LoVo (cell line): ENCODE measurements at places on chromosomes 12 and 14.

DNA sequence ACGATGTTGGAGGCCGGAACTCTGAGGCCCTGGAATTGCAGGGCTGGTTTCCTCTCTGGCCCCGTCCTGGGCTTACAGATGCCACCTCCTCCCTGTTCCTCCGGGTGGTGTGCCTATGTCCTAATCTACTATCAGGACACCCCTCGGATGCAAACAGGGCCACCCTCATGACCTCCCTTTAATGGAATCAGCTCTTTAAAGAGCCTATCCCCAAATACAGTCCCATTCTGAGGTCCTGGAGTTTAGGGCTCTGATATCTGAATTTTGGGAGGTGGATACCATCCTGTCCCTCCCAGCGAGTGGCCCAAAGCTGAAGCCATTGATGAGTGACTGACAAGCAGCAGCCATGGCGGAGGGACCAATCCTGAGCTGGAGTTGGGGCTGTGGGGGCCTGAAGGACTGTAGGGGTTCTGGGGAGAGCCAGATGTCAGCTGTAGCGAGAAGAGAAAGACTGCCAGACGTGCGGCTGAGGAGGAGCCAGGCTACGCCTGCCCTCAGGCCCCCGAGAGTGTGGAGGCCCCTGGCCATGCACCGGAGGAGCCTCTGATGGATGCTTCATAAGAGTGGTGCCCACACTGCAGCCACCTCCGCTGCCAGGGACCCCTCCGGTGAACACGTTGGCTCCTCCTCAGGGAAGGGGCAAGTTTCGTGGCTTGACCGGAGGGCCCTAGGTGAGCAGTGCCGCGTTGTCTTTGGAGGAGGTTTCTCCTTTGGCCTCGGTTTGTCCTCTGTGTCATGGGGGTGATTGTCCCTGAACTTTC is 100.2 kb downstream of the KIF26A start:
- no peak for DNase-seq

GRCh38 chr12:72865921-72866320 is 593.8 kb downstream of the TRHDE start:
- no peak for DNase-seq

GRCh38 chr12:67237231-67237630 is 31.9 kb upstream of the CAND1 start:
- DNase-seq: no peak

- DNase-seq: no peak
Observed at GRCh38 chr14:30355431-30355913, 203.5 kb upstream of the G2E3 start.

DNA sequence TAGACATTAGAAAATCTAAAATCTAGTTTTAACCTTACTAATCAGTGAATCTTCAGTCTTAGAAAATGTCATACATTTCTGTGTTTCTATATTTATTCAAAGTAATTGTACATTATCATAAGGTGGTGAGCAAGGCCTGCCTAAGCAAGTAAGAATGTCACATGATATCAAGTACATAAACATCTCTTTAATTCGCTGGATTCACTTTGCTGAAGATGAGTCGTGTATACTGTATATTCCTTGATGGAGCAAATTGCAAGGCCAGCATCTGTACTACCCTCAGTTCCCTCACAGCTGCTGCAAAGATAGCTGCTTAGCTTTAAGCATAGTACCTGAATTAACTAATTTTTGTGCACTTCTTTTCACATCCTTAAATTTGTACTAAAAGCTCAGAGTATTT is 8.5 kb upstream of the AK7 start:
- DNase-seq: no peak

- DNase-seq: no peak
Observed at GRCh38 chr14:32950584-32950983, 11.9 kb downstream of the NPAS3 start.

GRCh38 chr12:125519026-125519651 is 453.9 kb downstream of the AACS start:
- no peak for DNase-seq

DNA sequence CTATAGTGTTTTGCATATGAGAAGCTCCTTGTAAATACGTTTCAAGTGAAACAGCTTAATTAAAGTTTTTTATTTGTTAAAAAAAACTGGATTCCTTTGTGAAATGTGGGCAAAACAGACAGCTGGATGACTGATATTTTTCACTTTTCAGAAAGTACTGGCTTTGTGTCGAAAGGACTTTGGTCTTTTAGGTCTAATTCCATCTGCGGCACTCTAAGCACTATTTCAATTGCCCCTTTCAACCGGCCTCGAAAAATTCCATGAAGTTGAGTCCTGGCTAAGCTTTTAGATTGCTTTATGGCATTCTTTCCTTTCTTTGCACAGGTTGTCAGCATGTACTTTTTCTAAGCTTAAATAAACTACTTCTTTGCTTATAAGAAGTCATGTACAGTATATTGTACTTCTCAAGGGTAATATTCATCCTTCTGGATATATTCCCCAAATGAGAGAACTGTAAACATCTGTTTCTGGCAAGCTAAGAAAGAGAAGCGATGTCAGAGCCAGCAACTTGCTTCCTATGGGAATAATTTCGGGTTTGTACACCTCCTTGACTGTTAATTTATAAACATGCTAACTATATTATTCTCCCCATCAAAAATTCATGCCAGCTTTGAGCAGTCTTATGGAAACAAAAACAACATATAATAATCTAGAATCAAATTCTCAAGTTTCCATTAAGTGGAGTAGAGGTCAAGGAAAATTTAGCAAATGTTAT is 611.3 kb downstream of the ETNK1 start:
- no peak for DNase-seq

GRCh38 chr12:120698665-120699064 is 11.6 kb upstream of the UNC119B start:
- no peak for DNase-seq

- peak; percentile 24 for DNase-seq
Observed at GRCh38 chr12:82359115-82359478, 768 bp downstream of the METTL25 start.

DNA sequence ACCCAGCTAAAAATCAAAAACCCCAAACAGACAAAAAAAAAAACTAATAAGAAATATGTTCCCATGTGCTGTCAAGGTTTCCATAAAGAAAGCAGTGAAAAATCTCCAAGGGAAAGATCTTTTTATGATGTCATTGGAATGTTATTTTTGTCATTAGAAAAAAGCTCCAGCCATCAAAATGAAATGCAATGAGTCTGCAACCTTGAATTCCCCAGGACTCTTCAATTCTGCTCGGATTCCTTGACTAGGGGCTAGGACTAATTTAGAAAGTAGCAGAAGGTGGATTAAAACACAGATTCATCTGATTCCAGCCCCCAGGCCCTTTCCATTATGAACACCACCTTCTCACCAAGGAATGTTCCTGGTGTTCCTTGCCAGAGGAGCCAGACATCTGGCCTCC is 6.0 kb upstream of the PCNX1 start:
- DNase-seq: no peak

DNA sequence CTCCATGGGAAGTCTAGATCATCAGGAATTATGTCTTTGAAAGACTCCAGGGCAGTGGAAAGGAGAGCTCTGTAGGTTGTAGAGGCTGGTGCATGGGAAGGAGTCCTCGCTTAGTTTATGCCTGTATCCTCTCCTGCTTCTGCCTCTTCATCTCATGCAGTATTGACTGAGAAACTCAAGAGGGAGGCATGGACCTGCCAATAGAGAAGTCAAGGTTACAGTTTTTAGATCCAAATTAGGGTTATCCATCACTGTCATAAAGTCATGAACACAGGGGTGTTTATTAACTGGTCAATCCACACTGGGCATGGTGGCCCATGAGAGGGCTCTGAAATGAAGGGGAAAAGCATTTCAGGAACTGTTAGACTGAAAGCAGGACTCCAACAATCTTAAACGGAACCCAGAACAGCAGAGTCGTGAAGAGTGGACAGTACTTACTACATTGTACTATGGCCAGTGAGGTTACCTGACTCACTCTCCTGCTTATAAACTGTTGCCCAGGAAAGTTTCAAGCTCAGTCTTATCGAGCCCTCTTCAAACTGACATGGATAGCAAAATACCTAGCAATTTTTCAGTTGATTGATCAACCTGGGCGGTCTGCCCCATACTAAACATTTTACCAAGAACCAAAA is 30.1 kb upstream of the DHRS7 start:
- DNase-seq: no peak

DNA sequence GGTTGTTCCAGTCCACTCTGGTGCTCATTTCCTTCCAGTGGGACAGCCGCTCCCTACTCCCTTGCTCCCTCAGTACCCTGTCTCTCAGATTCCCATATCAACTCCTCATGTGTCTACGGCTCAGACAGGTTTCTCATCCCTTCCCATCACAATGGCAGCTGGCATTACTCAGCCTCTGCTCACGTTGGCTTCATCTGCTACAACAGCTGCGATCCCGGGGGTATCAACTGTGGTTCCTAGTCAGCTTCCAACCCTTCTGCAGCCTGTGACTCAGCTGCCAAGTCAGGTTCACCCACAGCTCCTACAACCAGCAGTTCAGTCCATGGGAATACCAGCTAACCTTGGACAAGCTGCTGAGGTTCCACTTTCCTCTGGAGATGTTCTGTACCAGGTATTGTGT is 69.9 kb downstream of the RAD52 start:
- no peak for DNase-seq

GRCh38 chr12:4852308-4852707 is 57.4 kb upstream of the KCNA1 start:
- DNase-seq: no peak

GRCh38 chr12:3728686-3729085 is 24.2 kb downstream of the CRACR2A start:
- no peak for DNase-seq

DNA sequence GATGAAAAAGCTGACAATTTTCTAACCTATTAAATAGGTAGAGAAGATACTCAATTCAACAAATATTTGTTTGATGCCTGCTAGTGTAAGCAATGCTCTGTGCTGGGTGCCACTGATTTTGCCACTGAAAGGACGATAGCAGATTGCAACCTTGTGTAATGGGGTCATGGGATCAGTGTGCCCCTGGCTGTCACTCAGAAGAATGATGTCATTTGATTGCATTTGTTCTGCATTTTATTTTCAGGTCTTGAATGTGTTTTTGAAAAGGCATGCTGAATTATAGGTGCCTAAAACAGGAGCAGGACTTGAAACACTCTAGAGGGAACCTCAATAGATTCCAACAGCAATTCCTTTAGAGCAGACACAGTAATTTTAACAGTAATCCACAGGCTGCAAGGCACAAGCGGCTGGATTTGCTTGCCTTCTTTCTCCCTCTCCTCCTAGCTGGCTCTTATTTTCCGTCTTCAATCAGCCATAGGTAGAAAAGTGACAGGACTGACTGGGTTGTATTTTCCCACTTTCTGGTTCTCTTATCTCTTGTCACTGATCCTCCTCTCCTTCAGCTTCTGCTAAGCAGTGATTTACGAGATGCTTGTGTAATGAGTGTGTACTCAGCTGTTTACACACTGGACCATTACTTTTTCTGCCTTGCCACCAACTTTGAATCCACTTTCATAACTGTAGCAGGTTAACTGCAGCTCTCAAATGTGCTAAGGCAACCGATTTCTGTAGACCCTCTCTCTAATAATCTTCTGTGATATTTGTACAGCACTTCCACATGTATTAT is 4.1 kb downstream of the PLXNC1 start:
- DNase-seq: no peak

GRCh38 chr12:3279415-3279780 is 202.2 kb downstream of the TSPAN9 start:
- DNase-seq: no peak

- DNase-seq: no peak
Observed at GRCh38 chr12:25352083-25352918, 101.6 kb upstream of the KRAS start.

- DNase-seq: no peak
Observed at GRCh38 chr14:72833174-72833573, 60.7 kb downstream of the DPF3 start.

DNA sequence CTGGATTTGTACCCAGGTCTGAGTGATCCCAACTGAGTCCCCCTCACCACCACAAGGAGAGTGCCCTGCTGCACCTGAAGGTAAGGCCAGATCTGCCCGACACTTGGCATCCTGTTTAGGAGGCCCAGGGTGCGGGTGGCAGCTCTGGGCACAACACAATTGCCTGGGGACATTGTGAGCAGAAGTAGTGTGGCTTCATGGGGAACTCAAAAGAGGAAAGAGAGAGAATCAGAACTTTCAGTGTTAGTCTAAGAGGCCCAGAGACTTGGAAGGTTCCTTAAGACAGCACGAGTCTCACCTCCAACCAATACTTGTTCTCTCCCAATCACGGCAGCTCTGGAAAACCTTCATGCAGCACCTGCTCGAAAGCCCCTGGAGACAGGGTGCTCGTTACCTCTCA is 6.6 kb upstream of the SLC8B1 start:
- DNase-seq: no peak

DNA sequence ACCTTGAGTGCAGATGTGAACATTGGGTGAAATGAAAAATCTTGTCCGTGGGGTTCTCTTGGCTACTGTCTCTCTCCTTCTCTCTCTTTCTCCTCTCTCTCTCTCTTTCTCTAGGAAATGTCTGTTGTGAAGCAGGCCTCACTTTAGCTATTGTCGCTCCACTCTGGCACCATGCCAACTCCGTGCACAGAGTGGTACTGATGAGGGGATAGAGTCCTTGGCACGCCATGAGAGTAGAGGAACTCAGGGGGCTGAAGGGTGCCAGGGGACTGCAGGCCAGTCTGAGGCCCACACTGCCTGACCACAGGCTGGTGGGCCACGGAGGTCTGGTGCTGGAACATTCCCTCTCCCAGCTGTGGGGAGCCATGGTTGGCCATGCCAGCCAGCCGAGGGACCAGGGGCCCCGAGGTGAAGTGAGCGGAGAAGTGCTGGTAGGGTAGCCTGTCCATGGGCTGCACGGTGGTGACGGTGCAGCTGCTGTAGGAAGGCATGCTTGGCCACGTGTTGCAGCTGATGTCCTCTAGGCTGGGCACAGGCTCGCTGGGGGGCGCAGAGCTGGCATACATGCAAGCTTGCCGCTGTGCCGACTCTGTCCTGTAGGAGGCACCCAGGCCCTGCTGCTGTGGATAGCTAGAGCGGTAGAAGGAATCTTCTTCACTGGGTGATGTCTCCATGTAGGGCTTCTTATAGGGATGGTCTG is 50.4 kb downstream of the TBX5 start:
- no peak for DNase-seq

- DNase-seq: no peak
Observed at GRCh38 chr14:70660967-70661893, 19.5 kb downstream of the TTC9 start.

DNA sequence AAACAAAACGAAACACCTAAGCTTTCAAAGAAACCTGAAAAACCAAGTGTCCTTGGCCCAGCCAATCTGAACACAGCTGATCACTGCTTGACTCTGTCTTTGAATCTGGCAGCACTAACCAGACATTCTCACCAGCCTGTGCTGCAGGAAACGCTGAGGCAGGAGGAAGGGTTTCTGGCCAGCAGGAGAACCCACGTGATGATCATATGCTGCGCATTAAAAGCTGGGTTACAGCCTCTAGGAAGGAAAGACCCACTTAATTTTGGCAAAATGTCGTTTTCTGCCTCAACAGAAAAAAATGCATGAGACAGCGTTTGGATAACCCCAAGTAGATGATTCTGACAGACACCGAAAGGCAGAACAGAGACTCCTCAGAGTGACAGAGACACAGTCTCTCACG is 9.8 kb downstream of the APPL2 start:
- no peak for DNase-seq

- no peak for DNase-seq
Observed at GRCh38 chr12:48038085-48038484, 33.8 kb upstream of the COL2A1 start.

GRCh38 chr12:23008623-23009022 is 383.7 kb downstream of the ETNK1 start:
- DNase-seq: no peak

- no peak for DNase-seq
Observed at GRCh38 chr14:71687166-71687831, 244.9 kb upstream of the RGS6 start.

GRCh38 chr14:105208738-105209075 is 27.6 kb upstream of the NUDT14 start:
- no peak for DNase-seq

- peak; percentile 66 for DNase-seq
Observed at GRCh38 chr12:21941506-21942376, 515 bp upstream of the ABCC9 start.
